Osteocyte (in vitro differentiated cells): ENCODE measurements at places on chromosomes 12 and 14.

GRCh38 chr14:64879635-64880220 is at the start of gene SPTB:
Gene SPTB, minus strand, starts transcription at chr14:64879907. Its CDS starts 56,813 bp downstream, at chr14:64823094.
- no peak for DNase-seq

DNA sequence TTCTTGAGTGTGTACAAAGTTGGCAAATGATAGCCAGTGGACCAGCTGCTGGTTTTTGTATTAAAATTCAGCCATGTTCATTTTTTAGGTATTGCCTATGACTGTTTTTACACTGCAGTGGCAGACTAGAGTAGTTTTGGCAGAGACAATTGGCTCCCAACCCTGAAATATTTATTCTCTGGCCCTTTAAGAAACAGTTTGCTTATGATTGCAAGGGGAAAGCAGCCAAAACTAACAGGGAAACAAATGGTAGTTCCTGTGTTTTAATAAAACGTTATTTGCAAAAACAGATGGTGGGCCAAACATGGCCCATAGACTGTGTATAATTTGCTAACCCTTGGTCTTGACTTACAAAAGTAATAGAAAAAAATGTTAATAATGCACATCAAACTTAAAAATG is 110.2 kb downstream of the ALX1 start:
- DNase-seq = no peak

- no peak for DNase-seq
Measured at GRCh38 chr12:123997908-123998307, 24.9 kb downstream of the ZNF664 start.

- no peak for DNase-seq
Measured at GRCh38 chr14:51298895-51299294, 58.8 kb downstream of the TMX1 start.

GRCh38 chr14:91177073-91178034 is 63.5 kb downstream of the DGLUCY start:
- no peak for DNase-seq
